ENCODE measurements at places on chromosomes 16 and 17.

GRCh38 chr16:30010844-30011713, at the start of gene DOC2A:
Gene DOC2A (minus strand): TSS chr16:30011027. CDS start chr16:30010222, 805 bp downstream.
- DNase-seq, result no peak

- DNase-seq, result no peak
Measured at GRCh38 chr17:80268427-80268826, 7.8 kb downstream of the RNF213 start.

GRCh38 chr16:12951392-12951791, 50.0 kb downstream of the SHISA9 start:
- DNase-seq, result no peak

DNA sequence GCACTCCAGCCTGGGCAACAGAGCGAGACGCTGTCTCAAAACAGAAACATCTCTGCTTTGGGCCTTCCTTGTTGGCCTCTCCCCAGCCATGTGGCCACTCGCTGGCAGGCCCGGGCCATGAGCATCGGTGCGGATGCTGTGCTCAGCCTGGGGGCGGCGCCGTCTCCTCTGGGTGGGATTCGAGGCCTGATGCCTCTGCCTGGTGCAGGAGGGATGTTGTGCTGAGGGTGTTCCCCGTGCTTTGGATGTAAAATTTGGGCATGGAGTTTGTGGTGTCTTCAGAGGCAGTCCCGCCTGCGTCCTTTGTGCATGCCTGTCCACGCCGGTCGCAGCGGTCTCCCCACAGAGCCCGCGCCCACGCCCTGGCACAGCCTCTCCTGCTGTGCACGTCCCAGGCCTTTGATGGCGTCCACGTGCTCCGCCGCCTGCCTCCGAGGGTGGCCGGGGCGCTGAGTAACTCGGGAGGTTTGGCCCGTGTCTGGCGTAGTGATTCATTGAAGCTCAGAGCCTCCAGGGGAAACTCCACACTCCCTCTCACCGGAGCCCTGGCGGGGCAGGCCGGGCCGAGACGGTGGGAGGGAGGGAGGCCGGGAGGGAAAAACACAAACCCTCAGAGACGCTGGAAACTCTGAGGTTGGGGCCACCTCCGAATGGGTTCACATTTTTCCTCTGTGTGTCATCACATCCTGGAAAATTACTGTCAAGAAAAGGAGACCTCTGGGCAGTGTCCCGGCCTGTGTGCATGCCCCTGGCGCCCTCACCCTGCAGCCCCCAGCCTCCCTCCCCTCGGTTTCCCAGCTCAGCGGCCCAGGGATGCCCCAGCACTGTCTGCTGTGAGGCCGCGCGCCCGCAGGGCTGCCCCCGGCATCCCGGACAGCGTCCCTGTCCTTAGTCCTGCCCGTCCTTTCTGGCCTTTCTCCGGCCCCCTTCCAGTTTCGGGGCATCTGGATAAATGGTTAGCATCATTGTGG, 19.0 kb downstream of the CENPX start:
- DNase-seq, result peak; percentile 96

GRCh38 chr16:22784690-22785214, 29.2 kb upstream of the HS3ST2 start:
- DNase-seq, result no peak

DNA sequence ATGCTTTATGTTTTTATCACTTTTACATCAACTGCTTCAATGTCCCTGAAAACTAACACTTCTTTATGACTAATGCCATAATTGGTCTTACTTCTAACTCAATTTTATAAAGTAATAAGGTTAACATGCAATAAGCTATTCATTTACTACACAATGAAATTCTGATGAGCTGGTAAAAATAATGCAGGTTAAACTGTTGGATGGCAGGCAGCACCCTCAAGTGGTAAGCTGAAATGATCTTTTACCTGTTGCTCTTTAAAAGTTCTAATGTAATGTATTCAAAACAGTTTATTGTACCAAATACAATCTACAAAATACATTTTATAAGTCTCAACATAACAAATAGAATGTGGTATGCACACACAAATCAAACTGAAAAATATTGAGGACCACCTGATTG, 1280.3 kb downstream of the CDH8 start:
- peak; percentile 1 for DNase-seq

DNA sequence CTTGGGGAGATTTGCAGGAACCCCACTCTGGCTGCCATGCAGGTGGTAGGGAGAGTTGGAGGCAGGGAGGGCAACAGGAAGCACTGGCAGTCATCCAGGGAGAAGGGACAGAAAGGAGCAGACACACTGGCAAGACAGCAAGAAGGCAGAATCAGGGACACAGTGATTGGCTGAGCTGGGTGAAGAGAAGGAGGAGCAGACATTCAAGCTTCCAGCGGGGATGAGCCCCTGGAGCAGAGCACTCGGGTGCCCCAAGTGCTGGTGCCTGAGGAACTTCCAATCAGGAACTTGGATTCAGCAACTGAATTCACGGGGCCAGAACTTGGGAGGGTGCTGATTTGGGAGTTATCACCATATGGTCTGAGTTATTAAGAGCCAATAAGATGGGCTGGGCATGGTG, 6.3 kb upstream of the ITGA3 start:
- DNase-seq, result no peak

- DNase-seq, result no peak
Measured at GRCh38 chr16:6482696-6483468, 849.8 kb upstream of the RBFOX1 start.

GRCh38 chr16:41439-42068, 11.9 kb downstream of the POLR3K start:
- DNase-seq, result no peak

DNA sequence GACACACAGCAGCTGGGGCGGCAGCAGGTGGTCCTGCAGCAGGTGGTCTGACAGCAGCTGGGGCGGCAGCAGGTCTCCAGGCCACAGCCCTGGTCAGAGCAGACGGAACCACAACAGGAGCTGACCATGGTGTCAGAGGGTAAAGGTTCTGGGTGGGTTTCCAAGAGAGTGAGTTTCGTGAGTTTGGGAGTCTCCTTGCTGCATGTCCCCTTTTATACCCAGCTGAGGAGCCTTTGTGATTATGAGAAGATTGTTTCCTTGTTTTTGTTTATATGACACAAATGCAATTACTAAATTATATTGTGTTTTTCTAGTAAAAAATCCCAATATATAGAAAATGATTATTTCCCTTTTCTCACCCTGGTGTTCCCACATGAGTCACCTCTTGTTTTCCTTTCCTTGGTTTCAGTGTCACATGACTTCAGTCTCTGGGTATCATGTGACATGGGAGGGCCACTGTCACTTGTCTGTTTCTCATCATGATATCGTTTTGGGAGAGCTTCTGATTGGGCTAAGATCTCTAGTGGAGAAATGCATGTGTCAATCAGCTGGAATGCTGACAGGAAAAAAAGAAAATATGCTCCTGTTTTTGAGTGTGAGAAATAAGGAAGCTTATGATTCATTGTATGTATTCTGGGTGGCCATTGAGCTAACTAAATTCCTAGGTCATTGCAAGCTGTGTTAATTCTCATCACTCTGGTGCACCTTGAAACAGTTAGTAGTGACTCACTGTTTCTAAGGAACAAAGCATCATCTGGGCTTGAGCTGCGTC, at the start of gene KRTAP4-6:
Gene KRTAP4-6 (minus strand): TSS at position 185 of the 772 bp plus-strand sequence. CDS start 57 bp downstream, at position 128.
- no peak for DNase-seq

Measured in cardiac muscle cell (in vitro differentiated cells and primary cell).